ENCODE measurements at places on chromosomes 2 and 18. TPM values are rescaled to one million over a fixed set of nuclear protein-coding genes. Genes with fewer than 3 reads are reported as not detected.

The NCKAP5 gene
- total RNA-seq, result 0.76 TPM

The EML6 gene
- 1.5 TPM for total RNA-seq

The MAL gene
- total RNA-seq, result 0.26 TPM

The MFSD2B gene
- 0.42 TPM for total RNA-seq

The TANC1 gene
- total RNA-seq, result 7.9 TPM

The REEP1 gene
- 1.1 TPM for total RNA-seq

The GLI2 gene
- total RNA-seq, result 16.8 TPM

The RAB17 gene
- total RNA-seq, result 0.28 TPM

All from A549 treated with AZD2906 at 1 μM for 4 hours (cell line).